Activated CD4-positive, alpha-beta T cell treated with anti-CD3 and anti-CD28 coated beads, Interleukin-2, amount 50 U/mL, for 48 hours (primary cell): ENCODE measurements at places on chromosomes 1 and 21.

- DNase-seq = no peak
Observed at GRCh38 chr1:230936475-230936874, 42.2 kb downstream of the TTC13 start.

- DNase-seq = peak; percentile 68
Observed at GRCh38 chr1:160795951-160796383, at the start of gene LY9. Gene LY9, plus strand, starts transcription at chr1:160796174. Its CDS starts 14 bp downstream, at chr1:160796188.

DNA sequence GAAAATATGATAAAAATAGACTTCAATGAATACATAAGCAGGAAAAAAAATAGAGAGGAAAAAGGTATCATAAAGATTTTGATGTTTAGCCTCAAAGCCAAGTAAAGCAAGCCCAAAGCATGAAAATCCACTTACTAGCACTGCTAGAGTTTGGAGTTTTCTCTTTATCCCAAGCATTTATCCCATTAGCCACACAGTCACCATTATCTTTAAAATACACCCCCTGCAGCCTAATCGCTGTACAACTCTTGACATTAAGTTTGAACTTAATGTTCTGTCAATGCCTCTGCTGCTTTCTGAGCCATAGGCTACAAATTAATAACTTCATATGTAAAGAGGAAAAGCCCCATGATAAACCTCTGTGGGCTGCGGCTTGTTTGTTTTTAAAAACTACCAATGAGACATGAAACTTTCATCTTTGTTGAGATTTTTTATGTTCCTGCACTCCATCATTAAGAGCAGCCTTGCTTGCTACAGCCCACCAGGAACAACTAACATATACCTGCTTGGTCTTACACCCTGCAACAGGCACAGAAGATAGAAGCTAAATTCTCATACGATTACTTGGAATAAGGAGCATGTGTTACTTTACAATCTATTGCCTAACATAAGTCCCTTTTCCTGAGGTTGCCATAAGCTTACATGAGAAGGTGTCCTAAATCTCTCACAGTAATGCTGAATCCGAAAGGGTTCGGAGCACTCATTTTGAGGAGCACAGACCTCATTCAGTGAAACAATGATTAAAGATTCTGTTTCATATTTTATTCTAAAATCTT lies 202.4 kb downstream of the SMYD3 start:
- no peak for DNase-seq

GRCh38 chr1:206831650-206832049 lies 33.8 kb upstream of the IL20 start:
- no peak for DNase-seq

GRCh38 chr1:43651188-43651587 lies 1.2 kb downstream of the KDM4A start:
- no peak for DNase-seq

DNA sequence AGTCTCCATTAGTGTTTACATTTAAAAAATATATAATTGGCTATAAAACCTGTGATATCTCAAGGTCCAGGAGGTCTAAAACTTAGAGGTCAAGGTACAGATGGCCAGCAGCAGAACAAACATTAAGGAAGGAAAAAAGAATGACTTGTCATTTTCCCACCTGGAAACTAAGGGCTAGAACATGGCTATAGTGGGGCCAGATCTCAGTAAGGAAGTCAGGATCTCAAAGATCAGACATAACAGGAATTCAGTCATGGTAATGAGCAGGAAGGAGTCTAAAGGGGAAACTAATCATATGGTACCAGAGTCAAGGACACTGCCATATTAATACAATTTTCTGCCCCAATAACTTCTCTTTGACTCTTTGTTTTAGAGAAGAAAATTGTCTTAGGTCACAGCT lies 1018.8 kb downstream of the PLA2G4A start:
- no peak for DNase-seq

GRCh38 chr1:68281946-68282615 lies 49.8 kb upstream of the WLS start:
- DNase-seq = no peak

- no peak for DNase-seq
Observed at GRCh38 chr1:186304982-186305949, 69.8 kb downstream of the TPR start.

DNA sequence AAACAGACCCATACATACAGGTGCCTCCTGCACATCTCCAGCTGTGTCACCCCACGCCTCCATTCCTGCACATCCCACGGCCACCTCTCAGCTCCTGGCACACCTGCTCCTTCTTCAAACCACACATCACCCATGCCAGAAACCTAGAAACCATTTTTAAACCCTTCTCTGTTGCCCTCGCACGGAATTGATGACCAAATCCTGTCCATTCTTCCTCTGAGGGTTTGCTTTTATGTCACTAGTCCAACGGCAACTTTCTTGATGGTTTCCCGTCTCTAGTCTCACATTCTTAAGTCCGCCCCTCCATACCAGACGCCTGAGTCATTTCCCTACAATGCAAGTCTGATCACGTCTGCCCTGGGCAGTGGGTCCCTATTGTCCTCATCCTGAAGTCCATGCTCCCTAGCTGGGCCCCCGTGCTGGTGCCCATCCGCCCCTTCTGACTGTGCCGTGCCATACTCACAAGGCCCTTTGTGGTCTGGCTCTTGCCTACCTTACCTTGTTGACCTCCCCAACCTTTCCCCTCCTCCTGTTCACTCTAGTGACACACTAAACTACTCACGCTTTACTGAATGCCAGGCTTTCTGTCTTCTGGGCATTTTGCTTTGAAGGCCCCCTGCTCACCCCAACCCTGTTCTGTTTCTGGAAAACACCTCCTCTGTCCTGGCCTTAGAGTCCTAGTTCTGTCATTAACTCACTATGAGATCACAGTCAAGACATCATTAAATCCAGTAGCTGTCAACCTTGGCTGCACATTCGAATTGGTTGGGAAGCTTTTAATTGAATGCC lies 17.6 kb downstream of the SLC2A1 start:
- DNase-seq = no peak

- no peak for DNase-seq
Observed at GRCh38 chr1:94235189-94236012, 2.0 kb downstream of the ARHGAP29 start.

DNA sequence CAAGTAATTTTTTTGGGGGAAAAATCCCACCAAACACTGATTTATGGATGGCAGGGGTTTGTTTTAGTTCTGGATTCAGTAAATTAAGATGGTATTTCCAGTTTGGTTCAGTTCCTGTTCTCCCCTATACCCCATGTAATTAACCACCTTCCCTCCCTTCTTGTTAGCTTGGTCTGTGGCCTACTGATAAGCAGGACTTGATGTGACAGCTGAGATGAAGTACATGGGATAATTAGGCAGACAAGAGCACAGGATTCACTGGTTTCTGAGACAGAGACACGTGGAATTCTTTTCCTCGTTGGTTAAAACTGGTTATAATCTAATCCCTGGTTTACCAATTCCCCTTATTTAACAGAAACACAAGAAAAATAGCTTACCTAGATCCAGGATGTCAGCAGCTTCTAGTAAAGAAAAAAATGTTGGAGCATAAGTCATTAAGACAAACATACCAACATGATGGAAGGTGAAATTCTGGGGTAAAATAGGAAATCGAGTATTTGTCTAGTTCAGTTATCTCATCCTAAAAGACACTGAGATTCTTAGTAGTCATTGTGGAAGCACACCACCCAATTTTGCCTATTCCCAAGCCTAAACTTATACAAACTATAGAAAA lies 81.5 kb downstream of the SCMH1 start:
- DNase-seq = no peak

GRCh38 chr21:21813289-21813688 lies 815.1 kb downstream of the NCAM2 start:
- no peak for DNase-seq

- no peak for DNase-seq
Observed at GRCh38 chr1:170662561-170663403, 1.1 kb upstream of the PRRX1 start.

DNA sequence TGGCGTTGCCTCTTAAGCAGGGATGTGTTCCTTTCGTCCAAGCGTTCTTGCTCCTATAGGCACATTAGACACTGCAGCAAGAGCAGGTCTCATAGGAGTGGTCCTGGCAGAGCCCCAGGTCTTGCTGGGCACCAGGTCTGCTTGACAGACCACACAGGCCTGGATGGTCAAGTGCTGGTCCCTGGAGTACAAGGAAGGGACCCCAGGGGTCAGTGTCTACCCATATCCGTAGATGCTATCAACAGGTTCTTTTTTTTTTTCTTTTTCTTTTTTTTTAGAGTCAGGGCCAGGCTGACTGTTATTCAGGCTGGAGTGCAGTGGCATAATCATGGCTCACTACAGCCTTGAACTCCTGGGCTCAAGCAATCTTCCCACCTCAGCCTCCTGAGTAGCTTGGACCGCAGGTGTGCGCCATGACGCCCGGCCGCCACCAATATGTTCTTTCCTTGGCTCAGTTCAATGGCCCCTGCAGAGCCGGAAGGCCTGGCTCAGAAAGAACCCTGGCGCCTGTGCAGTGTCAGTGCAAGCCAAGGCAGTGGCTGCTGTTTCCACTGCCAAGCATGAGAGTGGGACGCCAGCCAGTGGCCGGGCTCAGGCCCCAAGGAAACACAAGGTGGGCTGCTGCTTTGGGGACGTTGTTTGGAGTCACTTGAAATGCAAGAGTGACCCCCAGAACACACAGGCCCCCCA lies 10.0 kb upstream of the TNFRSF8 start:
- no peak for DNase-seq

DNA sequence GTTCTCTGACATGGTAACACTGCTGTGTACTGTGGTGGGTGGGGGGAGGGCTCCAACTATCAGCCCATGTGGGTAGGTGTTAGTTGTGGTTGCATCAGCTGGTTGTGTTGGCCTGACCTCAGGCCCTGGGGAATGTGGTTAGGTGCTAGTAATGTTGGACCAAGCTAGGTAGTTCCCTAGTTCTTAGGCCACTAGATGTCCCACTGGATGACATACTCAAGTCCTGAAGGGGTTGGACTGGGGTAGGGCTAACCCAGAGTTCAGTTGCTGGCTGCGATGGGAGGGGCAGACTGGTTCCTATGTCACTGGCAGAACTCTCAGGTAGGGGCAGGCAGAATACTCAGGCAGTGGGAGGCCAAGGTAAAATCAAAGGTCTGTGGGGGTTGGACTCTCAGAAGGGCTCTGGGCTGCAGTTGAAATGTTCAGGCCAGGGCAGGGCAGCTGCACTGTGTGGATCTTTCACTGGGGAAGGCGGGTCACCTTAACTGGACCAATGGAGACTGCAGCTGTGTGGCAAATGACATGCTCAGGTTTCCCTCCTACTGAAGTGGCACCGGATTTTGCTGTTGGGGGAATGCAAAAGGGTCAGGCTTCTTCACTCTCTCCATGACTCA lies 870.7 kb downstream of the LRRIQ3 start:
- no peak for DNase-seq

GRCh38 chr1:205993068-205993467 lies 10.1 kb downstream of the RAB7B start:
- no peak for DNase-seq

- no peak for DNase-seq
Observed at GRCh38 chr1:23026568-23026967, 7.3 kb downstream of the KDM1A start.

DNA sequence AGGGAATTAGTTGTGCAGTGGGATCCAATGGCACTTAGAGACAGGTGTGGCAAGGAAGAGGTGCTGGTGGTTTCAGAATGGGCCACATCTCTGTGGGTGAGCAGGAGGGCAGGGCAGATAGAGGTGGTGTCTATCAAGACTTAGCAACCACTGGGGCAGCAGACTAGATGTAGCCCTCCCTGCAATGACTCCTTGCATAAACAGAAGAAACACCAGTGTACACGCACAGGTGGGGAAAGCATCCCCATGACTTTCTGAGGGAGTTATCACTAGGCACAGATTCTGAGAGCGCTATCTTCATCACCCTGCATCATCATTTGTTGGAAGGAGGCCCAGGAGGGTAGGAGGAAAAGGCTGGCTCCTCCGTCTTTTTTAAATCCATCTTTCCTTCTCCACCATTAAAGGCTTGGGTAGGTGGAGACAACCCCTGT lies 58.4 kb downstream of the PLXNA2 start:
- no peak for DNase-seq

- no peak for DNase-seq
Observed at GRCh38 chr21:36873513-36873912, 93.0 kb downstream of the HLCS start.

DNA sequence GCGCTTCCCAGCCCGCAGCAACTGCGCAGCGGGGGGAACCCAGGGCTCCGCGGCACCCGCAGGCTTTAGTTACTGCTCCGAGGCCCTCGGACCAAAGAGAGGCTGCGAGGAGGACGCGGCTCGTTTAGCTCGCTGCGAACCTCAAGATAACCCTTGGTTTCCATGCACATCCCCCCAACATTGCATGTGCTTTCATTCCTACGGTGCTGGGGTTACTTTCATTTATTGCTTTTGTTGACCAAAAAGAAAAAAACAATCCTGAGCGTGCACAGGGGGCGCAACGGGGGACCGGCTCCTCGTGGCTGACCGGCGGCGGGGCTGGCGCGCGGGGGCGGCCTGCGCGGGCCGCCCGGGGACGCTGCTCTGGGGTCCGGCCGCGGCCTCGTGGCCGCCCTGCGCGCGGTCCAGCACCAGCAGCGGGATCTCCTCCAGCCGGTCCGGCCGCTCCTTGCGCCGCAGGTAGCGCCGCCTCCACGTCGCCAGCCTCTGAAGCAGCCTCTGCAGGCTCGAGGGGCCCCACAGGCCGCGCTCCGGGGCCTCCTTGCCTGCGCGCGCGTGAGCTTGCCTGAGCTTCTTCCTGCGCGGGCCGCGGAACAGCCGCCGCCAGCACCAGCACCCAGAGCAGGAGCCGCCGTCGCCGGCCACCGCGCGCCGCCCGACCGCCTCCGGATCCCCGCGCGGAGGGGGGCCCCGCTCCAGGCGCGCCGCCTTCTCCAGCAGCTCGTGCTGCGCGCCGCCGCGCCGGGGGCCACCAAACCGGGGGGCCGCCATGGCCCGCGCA lies 77.4 kb downstream of the DESI2 start:
- DNase-seq = peak; percentile 15

DNA sequence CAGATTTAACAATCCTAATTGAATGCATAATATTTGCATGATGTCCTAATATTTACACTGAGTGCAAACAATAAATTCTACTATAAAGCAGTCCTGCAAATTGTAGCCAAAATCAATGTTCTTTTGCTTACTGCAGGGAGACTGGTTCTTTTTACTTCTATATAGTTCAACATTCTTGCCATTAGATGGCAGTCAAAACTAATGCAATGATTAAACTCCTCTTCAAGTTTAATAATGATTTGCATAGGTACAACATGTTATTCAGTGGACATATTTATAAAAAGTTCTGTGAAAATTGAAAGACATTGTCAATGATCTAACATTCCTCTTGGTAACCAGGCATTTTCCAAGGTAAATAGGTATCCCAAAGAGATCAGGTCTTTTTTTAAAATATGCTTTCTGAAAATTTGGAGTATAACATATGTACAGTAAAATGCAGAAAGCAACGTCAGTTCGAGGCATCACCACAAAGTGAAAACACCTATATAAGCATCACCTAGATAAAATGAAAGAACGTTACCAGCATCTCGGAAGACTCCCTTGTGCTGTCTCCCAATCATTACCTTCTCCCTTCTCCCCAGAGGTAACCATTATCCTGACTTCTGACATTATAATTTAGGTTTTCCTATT lies 9.8 kb upstream of the FNBP1L start:
- no peak for DNase-seq

- DNase-seq = no peak
Observed at GRCh38 chr1:158952416-158952815, 21.1 kb downstream of the PYHIN1 start.

GRCh38 chr1:172602706-172603105 lies 56.2 kb upstream of the FASLG start:
- no peak for DNase-seq
